ENCODE measurements at places on chromosomes 5 and 9.
A peak's percentile ranks its signal among the peaks of the same experiment; 100 is the strongest.

- DNase-seq, result peak; percentile 64
Observed at GRCh38 chr9:83544002-83544698, 5.9 kb upstream of the FRMD3 start.

DNA sequence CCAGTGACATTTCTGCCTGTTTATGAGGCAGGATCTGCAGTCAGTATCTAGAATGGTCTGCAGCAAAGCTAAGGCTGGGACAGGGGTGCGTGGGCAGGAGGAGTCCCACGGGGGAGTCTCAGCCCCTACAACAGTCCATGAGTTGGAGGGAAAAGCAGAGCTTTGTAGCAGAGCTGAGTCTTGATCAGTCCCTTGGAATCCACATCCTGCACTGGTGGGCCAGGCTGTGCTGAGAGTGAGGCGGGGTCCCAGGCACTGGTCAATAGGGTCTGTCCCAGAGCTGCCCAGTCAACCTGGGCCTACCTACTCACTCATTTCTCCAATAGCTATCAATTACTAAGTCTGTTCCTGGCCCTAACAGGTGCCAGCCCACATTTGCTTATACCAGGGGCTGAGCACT, 5.9 kb downstream of the ACSL6 start:
- no peak for DNase-seq

DNA sequence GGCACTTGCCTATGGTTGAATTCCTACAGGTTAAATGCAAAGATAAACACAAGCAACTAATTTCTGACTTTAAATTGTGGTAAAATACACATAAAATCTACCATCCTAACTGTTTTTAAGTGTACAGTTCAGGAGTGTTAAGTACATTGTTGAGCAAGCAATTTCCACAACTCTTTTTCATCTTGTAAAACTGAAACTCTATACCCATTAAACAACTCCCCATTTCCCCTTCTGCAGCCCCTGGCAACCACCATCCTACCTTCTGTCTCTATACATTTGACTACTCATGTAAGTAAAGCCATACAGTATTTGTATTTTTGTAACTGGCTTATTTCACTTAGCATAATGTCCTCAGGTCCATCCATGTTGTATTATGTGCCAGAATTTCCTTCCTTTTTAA, 38.5 kb upstream of the STX17 start:
- DNase-seq, result no peak

GRCh38 chr5:37557734-37558293, 178.7 kb downstream of the WDR70 start:
- DNase-seq, result no peak

- peak; percentile 14 for DNase-seq
Observed at GRCh38 chr5:33936004-33936380, 194 bp upstream of the RXFP3 start.

DNA sequence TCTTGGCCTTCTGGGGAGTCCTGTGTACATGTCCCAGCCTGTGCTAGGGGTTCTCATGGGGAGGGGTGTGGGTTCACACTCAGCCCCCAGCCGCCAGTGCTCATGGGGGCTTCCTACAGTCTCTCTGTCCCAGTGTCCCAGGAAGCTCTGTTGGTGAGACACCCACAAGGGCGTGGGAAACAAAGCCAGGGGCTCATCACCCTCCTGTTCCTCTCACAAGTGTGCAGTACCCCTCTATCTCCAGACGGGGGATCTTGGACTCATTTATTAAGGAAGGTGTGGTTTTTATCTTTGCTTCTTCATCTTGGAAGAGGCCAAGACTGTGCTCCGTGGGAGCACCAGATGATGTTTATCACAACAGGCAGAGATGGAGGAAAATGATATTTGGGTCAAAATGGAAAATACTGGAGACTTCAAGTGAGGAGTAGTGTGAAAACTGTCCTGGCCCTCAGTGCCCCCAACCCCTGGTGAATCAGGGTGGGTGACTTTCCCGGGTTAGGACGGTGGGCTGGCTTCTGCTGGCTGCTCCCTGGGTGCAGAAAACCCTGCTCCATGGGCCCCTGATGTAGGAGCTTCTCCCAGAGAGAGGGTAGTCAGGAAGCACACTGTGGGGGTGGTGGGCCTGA, 15.2 kb downstream of the TMEM171 start:
- no peak for DNase-seq

- no peak for DNase-seq
Observed at GRCh38 chr9:86352440-86353077, 1.7 kb downstream of the TUT7 start.

- no peak for DNase-seq
Observed at GRCh38 chr5:14545862-14546261, 35.7 kb upstream of the OTULINL start.

DNA sequence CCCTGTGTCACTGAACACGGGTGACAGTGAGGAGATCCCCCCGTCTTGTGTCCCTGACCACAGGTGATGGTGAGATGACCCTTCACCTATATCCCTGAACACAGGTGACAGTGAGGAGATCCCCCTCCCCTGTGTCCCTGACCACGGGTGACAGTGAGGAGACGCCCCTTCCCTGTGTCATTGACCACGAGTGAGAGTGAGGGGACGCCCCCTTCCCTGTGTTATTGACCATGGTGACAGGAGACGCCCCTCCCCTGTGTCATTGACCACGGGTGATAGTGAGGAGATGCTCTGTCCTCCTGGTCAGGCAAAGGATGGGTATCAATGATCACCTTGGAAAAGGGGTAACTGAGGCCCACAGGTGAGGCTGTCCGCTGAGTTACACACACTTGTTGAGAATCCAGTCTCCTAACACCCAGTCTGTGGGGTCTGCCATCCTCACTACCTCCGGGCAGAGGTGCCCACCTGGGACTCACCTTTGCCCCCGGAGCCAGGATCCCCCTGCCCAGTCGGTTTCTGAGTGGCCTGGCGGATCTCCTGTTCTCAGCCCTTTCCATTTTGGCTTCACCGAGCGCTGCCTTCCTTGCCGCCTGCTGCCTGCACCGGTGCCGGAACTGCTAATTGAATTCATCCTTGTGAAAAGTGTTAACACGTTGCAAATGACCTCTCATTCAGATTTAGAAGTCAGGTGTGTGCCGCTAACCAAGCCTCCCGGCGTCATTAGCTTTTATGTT, 68.2 kb upstream of the BARHL1 start:
- no peak for DNase-seq

GRCh38 chr5:159749146-159749545, 167.1 kb upstream of the ADRA1B start:
- DNase-seq, result no peak

GRCh38 chr9:101877439-101877838, 139.0 kb upstream of the GRIN3A start:
- DNase-seq, result no peak

DNA sequence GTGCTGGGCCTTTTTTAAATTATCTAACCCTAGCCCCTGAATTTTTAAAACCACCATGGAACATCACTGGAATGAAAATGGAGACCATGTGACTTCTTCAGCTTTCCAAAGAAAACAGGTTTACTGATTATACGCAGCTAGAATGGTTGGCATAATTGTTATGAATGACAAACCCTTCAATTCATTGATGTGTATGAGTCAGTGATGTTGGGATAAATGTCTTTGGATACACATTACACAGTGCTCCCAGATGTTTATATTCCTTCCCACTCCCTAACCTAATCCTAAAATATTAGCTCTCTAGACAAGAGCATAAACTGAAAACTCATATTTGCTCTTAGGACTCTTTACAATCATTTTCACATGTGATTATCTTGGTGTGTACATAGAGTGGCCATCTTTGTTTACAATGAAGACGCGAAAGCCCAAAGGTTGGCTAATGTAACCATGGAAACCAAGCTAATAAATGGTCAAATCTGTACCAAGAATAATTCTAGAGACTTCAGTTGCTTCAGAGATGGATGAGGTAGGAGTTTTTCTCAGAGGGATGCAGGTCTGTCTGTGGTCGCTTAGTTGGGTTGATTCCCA, 131.2 kb upstream of the HMHB1 start:
- DNase-seq, result peak; percentile 9

DNA sequence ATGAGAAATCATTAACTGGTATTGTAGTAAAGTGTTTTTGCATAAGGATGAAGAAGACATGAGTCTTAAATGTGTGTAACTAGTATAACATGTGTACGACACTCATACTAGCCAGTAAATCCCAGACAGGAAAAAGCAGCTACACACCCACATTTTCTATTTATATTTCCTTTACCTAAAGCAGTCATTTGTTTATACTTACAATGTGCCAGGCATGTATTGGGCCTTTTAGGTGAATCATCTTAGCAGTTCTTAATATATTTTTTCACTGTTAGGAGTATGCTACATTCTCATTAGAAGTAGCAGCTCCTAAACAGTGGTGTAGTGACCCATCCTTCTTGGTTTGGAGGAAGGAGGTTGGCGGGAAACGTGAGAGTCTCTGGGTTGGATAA, 55.8 kb upstream of the TMC1 start:
- DNase-seq, result no peak
